GM12878 (cell line): ENCODE measurements at places on chromosomes 7 and 10.

DNA sequence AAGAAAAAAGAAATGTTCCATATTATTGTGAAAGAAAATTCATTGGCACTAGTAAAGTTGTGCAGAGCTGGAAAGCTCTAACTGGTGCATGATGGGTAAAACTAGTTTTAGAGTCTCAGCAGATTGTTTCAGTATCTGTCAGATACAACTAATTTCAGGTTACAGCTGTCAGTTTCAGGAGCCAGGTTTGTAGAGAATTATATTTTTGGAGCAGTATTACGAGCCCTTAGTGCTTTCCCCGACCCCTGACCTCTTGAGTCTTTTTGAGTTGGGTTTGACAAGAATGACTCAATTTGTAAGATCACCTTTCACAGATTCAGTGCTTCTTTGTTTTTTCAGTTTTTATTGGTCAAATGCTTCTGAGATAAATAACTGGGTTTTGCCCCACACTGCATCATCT is 366.4 kb upstream of the PLXDC2 start:
- no peak for DNase-seq

GRCh38 chr10:71391701-71392100 is 5.0 kb upstream of the CDH23 start:
- no peak for DNase-seq

DNA sequence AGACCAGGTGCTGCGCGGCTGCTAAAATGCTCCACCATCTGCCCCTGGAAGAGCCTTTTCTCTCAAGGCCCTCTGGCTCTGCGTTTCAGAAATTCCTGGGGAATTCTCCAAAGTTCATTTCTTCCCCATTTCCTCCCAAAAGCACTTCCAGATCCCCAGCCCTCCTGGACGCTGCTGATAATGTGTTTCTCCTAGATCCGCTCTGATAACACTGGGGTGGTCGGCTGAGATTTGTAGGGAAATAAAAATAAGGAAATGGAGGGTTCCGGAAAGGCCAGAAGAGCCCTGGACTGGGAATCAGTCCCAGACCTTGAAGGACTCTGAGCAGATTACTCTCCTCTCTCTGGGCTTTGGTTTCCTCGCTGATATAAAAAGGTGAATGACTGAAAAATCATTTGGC is 28.1 kb downstream of the COL13A1 start:
- no peak for DNase-seq

- no peak for DNase-seq
These were observed 580.1 kb downstream of the GRID1 start for GRCh38 chr10:85786401-85786899.

GRCh38 chr10:71542478-71542877 is 145.8 kb downstream of the CDH23 start:
- DNase-seq: no peak
